Skin of body (tissue), 3 donors: ENCODE measurements at places on chromosomes 5 and 9.
A peak's percentile ranks its signal among the peaks of the same experiment; 100 is the strongest.

DNA sequence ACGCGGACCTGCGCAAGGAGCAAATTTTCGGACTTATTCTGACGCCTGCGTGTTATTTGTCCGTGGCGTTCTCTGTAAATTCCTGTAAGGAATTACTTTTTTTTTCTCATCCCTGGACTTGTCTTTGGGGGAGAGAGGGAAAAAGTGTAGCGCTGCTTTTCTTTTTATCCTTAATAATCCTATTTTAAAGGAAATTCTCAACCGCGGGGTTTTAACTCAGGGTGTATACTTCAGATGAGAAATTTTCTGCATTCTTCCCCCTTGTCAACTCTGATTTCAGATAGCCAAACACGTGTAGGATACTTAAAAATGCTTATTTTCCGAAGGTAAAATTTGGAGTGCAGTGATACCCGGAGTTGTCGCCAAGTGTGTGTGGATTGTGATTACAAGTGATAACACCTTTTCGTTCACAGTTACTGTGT, 853 bp downstream of the DCP2 start:
- peak; percentile 43 for DNase-seq

DNA sequence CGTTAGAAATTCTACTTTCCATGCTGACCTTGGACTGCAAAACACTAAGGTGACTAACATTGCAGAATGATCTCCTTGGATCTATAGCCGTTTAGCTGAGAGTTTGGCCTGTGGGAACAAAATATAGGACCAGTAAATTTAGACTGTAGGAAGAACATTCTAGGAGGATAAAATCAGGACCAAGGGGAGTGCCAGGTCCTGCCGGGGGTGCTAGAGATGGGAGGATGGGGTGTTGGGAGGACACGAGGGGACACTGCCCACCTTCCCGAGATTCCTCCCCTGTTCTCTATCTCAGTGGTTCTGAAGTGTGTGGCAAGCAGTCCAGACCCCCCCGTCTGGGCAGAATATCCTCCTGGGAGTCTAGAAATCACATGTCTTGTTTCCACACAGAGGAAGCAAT, 445.2 kb downstream of the ZSWIM6 start:
- DNase-seq: no peak

GRCh38 chr9:94760010-94760409, 33.5 kb downstream of the AOPEP start:
- no peak for DNase-seq

DNA sequence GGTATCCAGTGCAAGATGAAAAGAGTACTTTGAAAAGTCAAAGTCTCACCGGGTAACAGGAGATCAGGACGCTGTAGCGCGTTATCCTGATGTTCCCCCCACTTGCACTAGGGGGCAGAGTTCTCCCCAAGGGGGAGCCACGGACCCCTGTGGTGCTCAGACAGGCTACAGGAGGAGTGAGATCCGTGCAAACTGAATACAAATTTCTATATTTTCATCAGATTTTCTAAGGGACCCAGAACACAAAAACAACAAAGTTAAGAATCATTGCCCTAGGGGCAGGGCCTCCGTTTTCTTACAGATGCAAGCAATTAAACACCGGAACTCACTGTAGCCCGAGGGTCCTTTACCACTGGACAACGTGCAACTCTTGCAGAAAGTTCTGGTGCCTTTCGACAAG, 2.0 kb downstream of the MYO10 start:
- peak; percentile 65 for DNase-seq

DNA sequence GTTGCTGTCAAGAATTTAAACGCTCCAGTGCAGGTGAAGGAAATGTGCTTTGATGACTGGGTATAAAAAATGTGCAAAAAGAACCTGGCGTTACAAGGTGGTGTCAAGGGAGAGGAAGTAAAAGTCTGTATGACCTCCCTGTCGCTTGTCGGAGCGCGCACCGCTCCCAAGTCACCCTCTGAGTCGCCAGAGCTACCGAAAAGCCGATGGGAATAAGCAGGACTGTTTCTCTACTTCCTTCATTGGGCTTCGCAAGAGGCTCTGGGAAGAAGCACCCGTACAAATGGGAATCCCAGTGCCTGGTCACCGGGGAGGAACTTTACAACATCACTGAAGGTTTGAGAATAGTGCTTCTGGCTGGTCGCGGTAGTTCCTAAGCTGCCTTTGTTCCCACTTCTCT, 1.3 kb upstream of the DMRT2 start:
- no peak for DNase-seq

GRCh38 chr9:4010309-4010708, 289.6 kb downstream of the GLIS3 start:
- no peak for DNase-seq

- DNase-seq: peak; percentile 8
Observed at GRCh38 chr5:71864730-71865601, 145.9 kb downstream of the CARTPT start.

DNA sequence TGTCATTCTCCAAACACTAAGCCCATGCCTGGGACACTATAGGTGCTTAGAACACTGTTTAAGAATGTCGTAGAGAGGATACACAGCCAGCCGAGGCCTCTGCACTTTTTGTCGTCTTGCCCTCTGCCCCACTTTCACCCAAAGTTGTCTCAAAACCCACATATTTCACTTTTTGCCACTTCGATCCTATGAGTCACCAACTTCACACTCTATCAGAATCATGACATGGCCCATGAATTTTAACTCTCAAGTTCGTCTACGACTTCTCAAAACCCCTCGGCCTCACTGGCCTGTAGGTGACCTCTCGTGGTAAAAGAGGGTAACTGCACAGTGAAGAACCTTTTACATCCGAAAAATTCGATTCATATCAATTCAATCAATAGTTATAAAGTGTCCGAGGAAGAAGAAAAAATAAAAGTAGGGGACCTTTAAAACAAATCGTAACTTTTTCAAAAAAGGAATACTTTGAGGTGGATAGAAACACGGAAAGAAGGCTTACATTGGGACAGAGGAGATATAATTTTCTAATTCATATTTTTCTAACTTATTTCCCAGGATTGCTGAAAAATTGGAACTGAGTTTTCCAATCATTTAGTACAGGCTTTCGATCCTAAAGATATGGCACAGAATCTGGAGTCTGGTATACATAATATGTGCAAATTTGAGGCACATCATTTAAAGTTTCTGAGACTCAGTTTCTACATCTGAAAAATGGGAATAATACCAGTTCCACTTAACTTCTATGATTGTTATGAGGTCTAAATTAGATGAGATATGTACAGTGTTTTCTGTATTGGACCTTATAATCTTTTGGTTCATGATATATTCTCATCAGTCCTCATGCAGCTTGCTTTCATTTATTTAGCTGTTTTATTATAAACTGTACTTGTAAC, 122.6 kb downstream of the APBA1 start:
- peak; percentile 32 for DNase-seq

GRCh38 chr9:28051559-28052503, 478.6 kb upstream of the C9orf72 start:
- no peak for DNase-seq

- no peak for DNase-seq
Observed at GRCh38 chr9:123026425-123026824, 7.0 kb upstream of the GPR21 start.

DNA sequence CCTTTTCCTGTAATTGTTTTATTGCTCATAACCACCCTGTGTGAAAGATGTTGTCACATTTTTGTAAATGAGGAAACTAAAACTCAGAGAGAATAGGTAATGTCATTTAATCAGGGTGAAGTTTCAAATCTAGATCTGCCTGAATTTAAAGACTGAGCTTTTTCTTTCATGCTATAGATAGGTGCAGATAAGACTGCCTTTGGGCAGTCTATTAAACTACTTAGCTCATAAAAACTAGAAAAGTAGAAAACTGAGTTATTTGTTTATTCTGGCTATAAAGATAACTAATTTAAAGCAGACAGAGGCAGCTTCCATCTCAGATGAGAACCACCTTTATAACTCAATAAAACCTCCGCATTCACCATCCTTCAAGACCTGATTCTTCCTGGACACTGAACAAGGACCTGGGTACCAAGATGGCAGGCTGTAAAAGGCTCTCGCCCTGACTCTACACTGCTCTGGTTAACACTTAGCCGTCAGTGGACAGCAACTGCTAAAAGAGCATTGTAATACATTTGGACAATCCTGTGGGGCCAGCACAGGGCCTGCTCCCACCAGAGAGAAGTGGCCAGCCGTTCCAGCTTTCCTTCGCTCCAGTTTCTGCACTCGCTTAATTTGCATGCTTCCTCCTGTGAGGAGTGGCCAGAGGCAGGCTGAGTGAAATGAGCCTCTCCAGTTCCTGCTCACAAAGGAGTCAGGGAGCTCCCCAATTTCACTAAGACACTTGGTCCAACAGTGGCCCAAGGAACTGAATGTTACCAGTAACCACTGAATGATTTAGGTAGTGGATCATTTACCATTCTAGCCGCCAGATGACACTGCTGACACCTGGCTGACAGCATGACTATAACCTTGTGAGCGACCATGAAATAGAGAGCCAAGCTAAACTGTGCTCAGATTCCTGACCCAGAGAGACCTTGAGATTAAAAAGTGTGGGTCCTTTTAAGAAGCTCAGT, 566.4 kb downstream of the EFNA5 start:
- DNase-seq: no peak

GRCh38 chr5:143521846-143522400, 118.4 kb upstream of the NR3C1 start:
- DNase-seq: no peak

DNA sequence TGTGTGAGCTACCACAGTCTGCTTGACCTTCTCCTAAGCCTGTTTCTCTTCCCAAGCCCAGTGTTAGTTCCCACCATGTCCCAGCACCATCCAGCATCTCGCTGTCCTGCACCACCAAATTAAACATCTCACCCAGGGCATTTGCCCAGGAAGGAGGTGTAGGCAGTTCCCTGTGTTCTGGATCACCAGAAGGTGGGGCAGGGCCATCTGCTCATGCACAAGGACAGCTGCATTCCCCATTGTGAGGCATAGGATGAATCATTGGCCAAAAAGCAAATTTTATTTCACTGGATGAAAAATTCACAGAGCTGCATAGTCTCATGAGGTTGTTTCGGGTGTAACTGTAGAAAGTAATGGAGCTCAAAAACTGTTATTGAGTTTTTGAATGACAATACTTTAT, 89.5 kb upstream of the GRIA1 start:
- no peak for DNase-seq

GRCh38 chr5:61264273-61264661, 67.8 kb upstream of the ZSWIM6 start:
- no peak for DNase-seq

GRCh38 chr5:5572976-5573797, 150.7 kb downstream of the ICE1 start:
- peak; percentile 38 for DNase-seq
